NCI-H1105 treated with DMSO at 0.1 percent for 48 hours (cell line): ENCODE measurements at places on chromosomes 7 and 10.

GRCh38 chr10:51896849-51897248, 197.5 kb upstream of the CSTF2T start:
- DNase-seq = no peak

- DNase-seq = no peak
Measured at GRCh38 chr10:28850784-28851183, 173.5 kb downstream of the BAMBI start.

DNA sequence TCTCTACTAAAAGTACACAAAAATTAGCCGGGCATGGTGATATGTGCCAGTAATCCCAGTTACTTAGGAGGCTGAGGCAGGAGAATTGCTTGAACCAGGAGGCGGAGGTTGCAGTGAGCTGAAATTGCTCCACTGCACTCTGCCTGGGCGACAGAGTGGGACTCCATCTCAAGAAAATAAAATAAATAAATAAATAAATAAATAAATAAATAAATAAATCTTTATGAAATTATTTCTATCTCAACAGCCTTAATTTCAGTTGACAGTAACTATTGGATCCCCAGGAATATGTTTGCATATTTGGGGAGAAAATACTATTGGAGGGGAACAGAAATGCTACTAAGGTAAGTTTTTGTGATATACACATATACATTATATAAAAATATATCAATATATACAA, 20.0 kb downstream of the TMEM229A start:
- no peak for DNase-seq

DNA sequence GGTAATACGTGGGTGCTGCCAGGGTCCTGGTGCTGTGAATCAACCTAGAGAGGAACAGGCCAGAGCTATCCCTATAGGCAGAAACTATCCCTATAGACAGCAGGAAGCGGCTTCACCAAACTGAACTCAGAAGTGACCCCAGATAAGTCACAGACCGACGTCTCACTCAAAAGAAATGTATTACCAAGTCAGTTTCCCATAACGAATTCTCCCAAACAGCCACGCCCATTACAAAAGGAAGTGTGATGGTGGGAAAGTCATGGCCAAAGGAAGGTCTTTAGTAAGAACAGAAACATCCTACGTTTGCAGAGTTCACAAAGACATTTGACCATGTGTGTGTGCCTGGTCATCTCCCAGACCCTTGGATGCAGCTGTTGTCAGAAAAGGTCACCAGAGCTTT, 470.8 kb upstream of the ADARB2 start:
- no peak for DNase-seq

- DNase-seq = no peak
Measured at GRCh38 chr10:7432884-7433726, 22.3 kb upstream of the SFMBT2 start.

GRCh38 chr10:96408201-96408600, 49.4 kb upstream of the OPALIN start:
- DNase-seq = no peak

GRCh38 chr7:110600956-110601355, 490.0 kb upstream of the LRRN3 start:
- peak; percentile 96 for DNase-seq

DNA sequence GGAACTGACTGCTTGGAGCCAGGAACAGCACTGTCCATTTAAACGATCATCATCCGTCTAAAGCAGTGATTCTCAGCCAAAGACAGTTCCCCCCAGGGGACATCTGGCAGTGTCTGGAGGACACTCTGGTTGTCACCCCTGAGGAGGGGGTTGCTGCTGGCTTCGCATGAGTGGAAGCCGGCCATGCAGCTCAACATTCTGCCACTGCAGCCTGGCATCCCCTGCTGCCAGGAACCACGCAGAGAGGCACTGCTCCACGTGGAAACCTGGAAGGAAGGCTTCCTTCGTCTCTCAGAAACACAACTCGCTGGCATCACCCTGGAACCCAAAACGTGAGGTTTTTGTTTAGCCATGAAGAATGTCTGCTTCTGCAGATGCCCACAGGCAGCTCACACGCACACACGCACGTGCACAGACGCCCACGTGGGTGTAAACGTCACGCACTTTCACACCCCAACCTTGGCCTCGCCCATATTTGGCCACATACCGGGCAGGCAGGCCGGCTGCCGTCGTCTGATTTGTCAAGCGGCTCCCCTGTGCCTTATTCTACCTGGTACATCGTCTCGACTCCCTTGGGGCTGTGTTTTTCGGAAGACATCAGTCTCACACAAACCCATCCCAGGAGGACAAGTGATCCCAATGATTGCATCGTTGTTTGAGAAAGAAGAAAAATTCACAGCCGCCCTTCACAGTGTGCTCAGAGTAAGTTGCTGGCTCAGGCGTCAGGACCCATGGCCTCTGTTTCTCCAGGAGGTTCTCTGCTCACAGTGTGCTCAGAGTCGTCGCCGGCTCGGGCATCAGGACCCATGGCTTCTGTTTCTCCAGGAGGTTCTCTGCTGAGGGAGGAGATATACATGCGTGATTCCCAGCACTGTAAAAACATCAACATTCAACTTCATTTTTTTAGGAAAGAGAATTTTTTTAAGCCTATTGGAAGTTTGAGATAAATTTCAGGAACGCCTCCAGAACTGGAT, 127.2 kb upstream of the PPP2R2D start:
- DNase-seq = no peak

DNA sequence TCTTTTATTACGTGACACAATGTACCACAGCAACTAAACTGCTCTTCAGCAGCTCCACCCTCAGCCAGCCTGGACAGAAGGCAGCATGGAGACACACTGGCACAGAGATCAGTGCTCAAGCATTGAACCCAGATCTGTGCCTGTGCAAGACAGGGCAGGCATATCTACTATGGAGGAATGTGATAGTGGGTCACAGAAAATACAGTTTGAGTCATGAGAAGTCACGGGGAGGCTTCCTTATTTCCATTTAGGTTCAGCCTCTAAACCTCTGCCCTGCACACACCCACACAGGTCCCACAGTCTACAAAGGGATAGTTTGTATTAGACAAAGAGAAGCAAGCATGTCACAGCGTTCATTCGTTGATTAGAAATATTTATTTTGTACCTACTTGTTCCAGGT, 187.4 kb upstream of the AGR3 start:
- DNase-seq = no peak

GRCh38 chr10:112517451-112517862, 70.4 kb downstream of the VTI1A start:
- no peak for DNase-seq
